EH (cell line): ENCODE measurements at places on chromosomes 4 and X.
A peak's percentile ranks its signal among the peaks of the same experiment; 100 is the strongest.

GRCh38 chrX:132775263-132775823, 183.1 kb downstream of the HS6ST2 start:
- DNase-seq = no peak

DNA sequence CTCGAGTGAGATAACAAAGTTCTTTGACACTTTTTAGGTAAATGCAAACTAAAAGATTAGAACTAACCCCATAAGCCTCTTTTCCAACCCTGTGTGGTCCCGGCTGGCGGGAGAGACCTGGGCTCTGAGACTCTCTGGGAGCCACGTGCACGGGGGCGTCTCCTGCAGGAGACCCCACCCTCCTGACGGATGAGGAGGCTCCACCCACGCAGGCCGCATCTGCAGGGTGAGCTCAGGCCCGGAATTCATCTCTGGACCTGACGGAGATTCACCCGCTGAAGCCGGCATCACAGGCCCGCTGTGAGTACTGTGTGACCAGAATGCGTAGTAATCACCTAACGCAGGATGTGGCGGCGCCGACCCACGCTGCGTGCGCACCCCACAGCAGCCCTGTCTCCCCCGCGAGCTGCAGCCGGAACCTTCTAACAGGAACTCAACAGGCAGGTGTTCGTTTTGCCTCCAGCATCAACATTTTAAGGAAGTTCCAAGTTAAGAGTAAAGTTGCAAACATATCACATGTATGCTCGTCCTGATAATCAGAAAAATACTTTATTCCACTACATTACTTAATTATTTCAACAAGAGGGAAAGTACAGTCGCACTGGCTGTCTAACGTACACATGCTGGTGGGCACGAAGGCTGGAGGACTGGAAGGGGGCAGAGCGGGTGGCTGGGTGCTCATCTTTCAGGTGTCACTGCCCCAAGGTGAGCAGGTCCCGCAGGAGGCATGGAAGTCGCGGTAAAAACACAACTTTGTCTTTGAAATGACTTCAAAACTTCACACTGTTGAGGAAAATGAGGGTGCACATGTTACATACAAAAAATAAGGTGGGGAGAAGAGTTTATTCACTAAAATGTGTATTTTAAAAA, 44.5 kb downstream of the FGFRL1 start:
- peak; percentile 42 for DNase-seq

DNA sequence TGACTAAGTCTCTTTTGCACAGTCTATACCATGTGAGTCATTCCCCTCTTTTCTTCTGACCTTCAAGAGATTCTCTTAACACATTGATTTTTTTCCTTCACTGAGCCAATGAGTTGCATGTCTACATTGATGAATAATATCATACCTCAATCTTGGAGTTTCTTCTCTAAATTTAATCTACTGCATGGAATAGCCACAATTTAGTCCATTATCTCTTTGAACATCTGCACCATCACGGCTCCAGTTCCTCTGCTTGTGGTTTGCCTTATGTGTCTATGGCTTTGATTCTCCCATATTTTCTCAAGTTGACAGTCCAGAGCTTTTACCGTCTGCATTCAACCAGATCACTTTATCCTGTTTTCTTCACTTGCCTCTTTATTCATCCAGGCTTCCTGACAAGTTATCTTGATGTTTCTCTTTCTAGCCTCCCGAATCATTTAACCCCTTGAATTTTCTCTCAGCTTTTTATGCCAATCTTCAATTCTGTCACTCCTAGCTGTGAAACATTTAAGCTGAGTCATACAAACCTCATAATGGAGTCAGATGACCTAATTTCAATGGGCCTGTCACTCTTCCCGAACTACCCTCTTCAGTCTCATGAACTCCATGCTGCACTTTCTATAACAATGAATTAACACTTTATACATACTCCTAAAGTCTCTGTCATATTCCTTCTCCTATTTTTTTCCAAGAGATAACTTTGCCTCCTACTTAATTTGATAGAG, 222.3 kb downstream of the CPE start:
- no peak for DNase-seq

DNA sequence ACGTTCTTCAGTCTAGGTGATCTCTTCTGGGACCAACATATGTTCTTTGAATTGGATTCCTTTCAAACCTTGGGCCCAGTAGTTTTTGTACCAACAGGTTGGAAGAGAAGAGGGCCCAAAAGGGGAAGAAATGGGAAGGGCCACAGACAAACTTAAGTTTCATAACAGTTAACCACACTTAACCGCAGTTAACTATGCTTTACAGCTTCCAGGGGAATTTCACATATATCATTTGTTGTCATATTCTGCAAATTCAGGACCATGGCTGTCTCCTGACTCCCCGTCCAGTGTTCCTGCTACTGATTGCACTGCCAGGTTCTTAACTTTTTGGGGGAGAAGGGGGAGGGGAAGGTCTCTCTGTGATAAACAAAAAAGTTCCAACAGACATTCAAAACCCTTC, 34.6 kb downstream of the RTL5 start:
- no peak for DNase-seq

DNA sequence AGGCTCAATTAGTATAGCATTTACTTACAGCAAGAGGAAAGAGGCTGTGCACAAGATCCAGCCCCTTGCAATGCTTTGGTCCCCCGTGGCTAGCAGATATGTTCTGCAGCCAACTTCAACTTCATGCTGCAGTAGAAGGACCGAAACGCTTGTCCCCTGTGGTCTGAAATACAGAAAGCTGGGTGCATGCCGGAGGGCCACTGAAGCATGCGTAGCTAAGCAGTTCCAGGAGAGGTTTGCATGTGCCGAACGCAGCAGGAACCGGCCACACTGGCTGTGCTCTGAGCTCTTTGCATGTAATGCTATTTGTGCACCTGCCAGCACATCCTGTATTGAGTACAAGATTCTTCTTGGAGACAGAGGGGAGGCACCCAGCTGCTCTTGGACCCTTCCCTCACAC, 35.8 kb upstream of the SHISA3 start:
- DNase-seq = no peak

GRCh38 chr4:3766036-3766784, at the start of gene ADRA2C:
Gene ADRA2C, plus strand, starts transcription at chr4:3766385. Its CDS starts 222 bp downstream, at chr4:3766607.
- peak; percentile 27 for DNase-seq

DNA sequence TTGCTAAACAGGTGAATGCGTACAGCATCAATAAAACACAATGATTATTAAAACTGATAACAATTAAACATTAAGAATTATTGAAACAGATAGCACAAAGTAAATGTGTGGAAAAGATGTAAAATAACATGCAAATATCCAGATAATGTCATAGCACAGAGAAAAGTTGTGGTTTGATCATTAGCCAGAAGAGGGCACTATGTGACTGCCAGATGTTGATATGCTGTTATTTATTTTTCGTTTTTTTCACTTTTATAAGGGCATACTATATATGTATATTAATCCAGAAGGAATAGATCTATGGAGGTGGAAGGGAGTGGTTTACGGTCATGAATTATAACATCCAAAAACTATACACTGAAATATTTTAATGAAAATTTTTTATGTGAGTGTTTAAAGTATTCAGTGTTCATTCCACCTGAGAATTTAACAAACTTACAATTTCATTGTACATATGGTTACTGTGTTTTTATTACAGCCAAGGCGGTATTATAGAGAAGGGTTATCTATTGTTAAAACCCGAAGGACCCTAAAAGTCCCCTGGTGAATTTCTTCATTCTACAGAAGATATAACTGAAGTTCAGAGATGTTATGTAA, 211.9 kb upstream of the UGT8 start:
- DNase-seq = peak; percentile 54

DNA sequence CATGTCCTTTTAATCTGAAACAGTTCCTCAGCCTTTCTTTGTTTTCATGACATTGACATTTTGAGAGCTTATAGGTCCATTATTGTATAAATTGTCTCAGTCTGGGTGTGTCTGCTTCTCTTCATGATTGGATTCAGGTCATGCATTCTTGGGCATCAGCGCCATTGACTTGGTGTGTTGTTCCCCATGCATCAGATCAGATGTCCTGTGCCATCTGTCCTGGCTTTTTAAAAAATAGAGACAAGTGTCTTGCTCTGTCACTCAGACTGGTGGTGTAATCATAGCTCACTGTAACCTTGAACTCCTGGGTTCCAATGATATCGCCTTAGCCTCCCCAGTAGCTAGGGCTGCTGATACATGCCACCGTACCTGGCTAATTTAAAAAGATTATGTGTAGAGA, 55.7 kb downstream of the TBC1D14 start:
- no peak for DNase-seq

GRCh38 chrX:147699061-147699460, 212.7 kb upstream of the FMR1 start:
- DNase-seq = no peak

- no peak for DNase-seq
Observed at GRCh38 chrX:139725720-139726119, 17.8 kb upstream of the MCF2 start.

- peak; percentile 9 for DNase-seq
Observed at GRCh38 chrX:47745416-47745815, 86.4 kb upstream of the UXT start.

GRCh38 chrX:148047200-148047599, 66.1 kb downstream of the FMR1NB start:
- no peak for DNase-seq

DNA sequence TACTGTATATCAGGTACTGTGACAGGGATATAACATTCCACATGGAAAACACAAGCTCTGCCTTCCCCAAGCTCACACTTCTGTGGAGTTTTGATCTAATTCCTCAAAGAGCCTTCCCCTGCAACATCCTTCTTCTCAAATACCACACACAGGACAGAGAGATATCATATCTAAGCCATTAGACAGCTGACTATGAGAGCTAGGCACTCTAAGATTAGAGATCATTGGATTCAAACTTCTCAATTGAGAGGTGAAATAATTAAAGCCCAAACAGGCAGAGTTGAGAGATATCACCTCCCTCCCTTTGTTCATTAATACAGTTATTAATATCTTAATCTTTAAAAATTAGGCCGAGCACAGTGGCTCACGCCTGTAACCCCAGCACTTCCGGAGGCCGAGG, 25.0 kb downstream of the TEC start:
- DNase-seq = no peak

GRCh38 chr4:94880956-94881355, 123.2 kb downstream of the BMPR1B start:
- DNase-seq = peak; percentile 27

DNA sequence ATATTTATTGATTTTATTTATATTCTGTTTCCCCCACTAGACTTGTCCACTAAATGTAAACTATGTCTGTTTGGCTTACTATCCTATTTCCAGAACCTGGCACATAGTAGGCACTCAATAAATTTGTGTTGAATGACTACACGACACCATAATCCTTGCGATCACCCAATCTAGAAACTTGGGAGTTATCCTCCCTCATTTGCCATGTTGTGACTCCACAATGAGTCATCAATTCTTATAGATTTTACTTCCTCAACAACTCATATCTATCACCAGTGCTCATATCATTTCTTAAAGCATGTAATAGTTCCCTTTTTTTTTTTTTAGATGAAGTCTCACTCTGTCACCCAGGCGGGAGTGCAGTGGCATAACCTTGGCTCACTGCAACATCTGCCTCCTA, 39.9 kb upstream of the VAMP7 start:
- no peak for DNase-seq

DNA sequence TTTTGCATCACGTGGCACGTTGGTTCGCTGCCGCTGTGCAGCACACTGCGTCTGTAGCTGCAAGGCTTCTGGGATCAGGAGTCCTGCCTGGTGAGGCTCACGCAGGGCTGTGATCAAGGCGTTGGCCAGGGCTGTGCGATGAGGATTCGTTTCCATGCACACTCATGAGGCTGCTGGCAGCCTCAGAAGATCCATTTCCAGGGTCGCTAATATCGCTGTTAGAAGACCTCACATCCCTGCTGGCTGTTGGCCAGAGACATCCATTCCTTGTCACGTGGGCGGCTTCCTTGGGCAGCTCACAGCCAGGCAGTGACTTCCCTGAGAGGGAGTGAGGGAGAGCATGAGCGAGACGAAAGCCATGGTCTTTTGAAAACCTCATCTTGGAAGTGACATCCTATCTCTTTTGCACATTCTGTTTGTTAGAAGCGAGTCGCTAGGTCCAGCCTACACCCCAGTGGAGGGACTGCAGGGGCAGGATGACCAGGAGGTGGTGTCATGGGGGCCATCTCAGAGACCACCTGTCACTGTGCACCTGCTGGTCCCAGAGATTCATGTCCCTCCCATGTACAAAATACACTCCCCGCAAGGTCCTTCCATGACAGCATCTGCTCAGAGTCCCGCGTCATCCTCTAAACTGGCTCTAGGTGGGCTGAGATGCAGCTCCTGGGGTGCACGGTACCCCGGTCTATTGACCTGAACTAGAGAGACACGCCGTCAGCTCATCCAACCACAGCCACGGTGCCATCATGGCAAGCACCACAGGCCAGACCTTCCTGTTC, 12.2 kb downstream of the RGS12 start:
- peak; percentile 37 for DNase-seq

GRCh38 chr4:107991945-107992630, 2.4 kb downstream of the HADH start:
- DNase-seq = no peak

GRCh38 chrX:124346117-124346876, at the start of gene SH2D1A:
Gene SH2D1A, plus strand, starts transcription at chrX:124346563. Its CDS starts 80 bp downstream, at chrX:124346643.
- DNase-seq = no peak
